Occipital lobe (tissue), 3 donors: ENCODE measurements at places on chromosomes 2 and 18. TPM values are rescaled to one million over a fixed set of nuclear protein-coding genes. Genes with fewer than 3 reads are reported as not detected.
A peak's percentile ranks its signal among the peaks of the same experiment; 100 is the strongest.

DNA sequence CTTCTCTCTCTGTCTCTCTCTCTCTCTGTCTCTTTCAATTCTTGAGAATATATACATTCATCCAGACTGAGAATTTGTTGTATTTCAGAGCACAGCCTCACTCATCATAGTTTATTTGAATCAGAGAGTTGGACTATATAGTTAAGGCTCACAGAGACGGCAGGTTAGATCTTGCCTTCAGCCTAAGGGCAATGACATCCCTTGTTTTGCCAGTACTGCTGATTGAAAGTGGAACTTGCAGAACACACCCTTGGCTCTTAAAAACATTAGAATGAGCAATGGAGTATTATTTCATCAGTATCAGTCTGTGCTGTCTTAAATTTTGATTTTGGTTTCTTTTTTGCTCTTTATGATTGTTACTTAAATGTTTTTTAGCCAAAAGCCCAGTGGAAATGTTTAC lies 62.0 kb upstream of the DSG1 start:
- DNase-seq, result no peak

GRCh38 chr2:67642046-67642382 lies 244.9 kb downstream of the ETAA1 start:
- no peak for DNase-seq

DNA sequence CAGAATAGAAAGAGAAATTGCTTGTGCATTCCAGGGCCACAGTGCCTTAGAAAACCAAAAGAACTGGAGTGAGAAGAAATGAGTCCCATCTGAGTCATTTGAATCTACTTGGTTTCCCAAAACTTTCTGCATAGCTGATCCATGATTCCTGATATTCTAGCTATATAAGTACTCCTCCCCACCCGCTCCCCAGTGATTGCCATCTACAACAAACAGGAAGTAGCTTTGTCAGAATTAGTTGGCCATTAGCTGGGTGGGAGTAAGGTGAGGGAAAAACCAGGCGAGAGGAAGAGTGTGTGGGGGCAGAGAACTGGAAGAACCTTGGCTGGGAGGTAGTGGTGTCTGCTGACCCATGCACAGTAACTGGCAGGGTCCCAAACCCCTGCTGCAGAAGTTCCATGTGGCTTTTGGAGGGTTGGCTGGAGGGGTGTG lies 122.1 kb downstream of the ACAA2 start:
- DNase-seq, result no peak

DNA sequence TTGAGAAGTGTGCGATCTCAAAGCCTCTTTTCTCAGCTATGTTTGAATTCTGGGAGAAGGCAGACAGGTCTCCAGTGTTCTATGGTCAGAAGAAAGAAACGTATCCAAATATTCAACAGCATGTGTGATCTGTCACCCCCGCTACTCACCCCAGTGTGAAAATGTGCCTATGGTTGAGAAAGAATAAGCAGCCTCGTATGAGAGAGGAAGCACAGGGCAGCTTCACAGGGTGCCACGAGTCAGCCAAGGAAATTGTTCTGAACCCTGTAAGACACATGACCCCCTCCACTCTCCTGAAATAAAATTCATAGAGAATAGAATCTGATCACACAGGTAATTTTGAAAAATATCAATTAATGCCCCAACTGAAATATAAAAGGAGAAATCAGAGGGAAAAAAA lies 8.0 kb upstream of the SF3B1 start:
- DNase-seq, result no peak

DNA sequence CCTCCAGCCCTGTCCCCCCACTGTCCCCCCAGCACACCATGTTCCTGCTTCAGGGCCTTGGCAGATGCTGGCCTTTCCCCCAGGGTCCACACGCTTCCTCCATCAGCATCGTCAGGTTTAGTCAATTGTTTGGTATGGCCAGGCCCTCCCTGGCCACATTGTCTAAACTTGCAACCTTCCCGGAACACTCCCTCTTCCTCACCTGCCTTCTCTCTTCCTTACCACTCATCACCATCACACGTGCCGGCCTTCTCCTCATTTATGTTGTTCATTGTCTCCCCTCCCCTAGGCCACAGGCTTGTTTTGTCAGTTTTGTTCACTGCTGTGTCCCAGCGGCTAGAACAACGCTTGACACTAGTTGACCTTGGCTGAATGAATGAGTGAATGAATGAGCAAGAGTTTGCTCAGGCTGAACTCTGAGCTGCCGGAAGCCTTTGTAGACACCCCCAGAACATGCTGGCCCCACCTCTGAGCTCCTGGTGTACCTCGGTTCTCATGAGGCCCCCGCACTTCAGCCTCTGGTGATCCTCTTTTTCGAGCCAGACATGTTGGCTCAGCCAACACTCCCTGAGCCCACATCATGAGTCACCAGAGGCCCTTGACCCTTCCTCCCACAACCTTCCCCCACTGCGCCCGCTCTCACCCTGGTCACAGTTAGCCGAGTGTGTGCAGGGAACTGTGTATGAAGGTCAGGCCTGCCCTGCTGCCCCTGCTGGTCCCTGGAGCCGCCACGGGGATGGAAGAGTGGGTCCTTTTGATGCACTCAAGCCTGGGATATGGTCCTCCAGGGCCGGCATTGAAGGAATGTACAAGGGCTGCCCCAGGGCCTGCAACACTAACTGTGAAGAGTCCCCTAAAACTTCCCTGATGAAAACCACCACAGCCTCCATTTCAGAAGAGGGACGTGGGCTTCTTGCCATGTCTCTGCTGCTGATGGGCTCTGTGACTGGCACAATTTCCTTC lies 57.5 kb downstream of the HS1BP3 start:
- no peak for DNase-seq

- no peak for DNase-seq
Observed at GRCh38 chr2:174035981-174036742, 71.0 kb upstream of the SP3 start.

GRCh38 chr2:29561181-29561580 lies 360.2 kb downstream of the ALK start:
- DNase-seq, result no peak

DNA sequence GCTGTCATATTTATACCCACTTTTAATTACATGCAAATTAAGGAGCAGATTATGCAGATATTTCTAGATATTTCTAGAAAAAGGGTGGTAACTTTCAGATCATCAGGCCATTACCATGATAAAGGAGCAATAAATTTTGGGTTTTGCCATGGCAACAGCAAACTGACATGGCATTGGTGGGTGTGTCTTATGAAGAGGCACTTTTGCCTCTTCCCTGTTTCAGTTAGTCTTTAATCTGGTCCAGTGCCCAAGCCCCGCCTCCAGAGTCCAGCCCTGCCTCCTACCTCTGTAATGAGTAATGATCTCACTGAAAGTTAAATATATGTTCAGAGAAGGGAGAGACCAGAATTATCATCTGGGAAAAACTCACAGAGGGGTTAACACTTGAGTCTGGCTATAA lies 124.8 kb downstream of the SCG2 start:
- DNase-seq, result no peak

GRCh38 chr2:162159446-162159845 lies 7.4 kb upstream of the GCG start:
- no peak for DNase-seq

- no peak for DNase-seq
Observed at GRCh38 chr2:176291809-176292283, 22.6 kb downstream of the MTX2 start.

DNA sequence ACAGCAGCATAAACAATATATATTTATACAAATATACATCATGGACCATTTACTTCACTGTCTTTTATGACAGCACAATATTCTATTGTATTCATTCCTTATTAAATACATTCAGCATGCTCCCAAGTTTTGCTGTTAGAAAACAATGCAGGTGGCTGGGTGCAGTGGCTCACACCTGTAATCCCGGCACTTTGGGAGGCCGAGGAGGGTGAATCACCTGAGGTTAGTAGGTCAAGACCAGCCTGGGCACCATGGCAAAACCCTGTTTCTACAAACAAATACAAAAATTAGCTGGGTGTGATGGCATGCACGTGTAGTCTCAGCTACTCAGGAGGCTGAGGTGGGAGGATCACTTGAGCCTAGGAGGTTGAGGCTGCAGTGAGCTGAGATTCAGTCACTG lies 39.0 kb downstream of the NPC1 start:
- DNase-seq, result no peak

GRCh38 chr2:157838442-157839161 lies 37.5 kb downstream of the ACVR1 start:
- peak; percentile 11 for DNase-seq

GRCh38 chr2:190819840-190820301 lies 60.8 kb upstream of the GLS start:
- DNase-seq, result no peak

GRCh38 chr18:11251891-11252270 lies 102.5 kb upstream of the PIEZO2 start:
- no peak for DNase-seq

GRCh38 chr18:70397259-70397925 lies 108.5 kb downstream of the SOCS6 start:
- DNase-seq, result no peak

DNA sequence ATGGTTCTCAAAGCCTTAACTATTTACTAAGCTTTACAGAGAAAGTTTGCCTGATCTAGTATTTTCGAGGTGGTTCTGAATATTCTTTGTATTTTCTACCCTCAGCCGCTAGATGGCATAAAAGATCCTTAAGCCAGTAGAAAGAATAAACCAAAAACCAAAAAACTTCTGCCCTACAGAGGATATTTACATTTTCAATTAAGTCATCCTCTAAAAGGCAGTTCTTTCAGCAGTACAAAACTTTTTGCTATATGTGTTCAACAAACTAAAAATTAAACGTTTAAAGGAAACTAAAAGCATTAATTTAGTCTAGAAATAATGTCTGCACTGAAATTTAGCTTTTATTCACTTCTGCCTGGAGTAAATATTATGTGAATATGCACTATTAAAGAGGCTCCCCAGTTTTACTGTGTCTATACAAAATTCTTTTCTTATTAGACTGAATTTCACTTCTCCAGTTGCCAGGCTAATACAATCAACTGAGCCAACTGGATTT lies 297.5 kb downstream of the PIEZO2 start:
- DNase-seq, result no peak

- no peak for DNase-seq
Observed at GRCh38 chr18:58045242-58046092, 1.4 kb downstream of the NEDD4L start.

DNA sequence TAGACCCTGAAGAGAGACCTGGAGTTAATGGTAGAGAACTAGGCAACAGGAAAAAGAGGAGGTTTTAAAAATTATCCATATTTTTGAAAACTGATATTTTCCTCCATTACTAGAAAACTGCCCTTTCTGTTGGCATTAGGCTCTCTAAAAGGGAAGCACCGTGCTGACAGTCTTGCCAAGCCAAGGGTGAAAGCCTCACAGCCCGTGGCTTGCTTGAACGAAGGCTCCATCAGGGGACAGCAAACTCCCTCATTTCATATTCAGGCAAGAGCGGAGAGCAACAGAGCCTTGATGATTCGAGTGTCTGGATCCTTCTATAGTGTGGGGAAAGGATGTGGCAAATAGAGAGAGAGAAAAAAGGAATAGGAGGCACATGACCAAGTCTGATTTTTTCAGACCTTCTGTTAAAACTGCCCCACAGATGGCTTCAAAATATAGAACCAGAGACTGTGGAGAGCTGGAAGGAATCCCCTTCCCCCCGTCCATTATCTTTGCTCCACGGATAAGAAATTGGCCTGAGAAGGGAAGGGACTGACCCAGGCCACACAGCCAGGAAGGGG lies 67.0 kb downstream of the CACNB4 start:
- no peak for DNase-seq

- DNase-seq, result no peak
Observed at GRCh38 chr18:74399091-74399887, 57.8 kb downstream of the DIPK1C start.

GRCh38 chr2:135248611-135249010 lies 196.5 kb downstream of the RAB3GAP1 start:
- DNase-seq, result no peak

DNA sequence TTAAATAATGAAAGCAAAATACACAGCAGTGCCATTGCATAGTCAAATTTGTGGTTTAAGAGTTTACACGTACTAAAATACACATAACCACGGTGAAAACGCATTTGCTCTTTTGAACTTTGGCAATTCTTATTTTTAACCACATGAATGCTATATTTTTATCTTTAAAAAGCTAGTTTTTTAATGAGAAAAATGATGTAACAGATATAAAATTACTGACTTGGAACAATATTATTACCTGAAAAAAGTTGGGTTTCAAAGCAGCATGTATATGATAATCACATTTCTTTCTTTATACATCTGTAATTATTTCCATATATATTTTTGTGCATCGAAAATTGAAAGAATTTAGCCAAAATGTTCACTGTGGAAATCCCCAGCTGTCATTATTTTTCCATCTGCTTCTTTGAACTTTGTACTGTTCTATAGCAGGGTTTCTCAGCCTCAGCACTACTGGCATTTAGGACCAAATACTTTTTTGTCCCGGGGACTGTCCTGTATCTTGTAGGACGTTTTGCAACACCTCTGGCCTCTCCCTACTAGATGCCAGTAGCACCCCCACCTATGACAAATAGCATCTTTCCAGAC lies 75.9 kb upstream of the CAB39 start:
- DNase-seq, result no peak

DNA sequence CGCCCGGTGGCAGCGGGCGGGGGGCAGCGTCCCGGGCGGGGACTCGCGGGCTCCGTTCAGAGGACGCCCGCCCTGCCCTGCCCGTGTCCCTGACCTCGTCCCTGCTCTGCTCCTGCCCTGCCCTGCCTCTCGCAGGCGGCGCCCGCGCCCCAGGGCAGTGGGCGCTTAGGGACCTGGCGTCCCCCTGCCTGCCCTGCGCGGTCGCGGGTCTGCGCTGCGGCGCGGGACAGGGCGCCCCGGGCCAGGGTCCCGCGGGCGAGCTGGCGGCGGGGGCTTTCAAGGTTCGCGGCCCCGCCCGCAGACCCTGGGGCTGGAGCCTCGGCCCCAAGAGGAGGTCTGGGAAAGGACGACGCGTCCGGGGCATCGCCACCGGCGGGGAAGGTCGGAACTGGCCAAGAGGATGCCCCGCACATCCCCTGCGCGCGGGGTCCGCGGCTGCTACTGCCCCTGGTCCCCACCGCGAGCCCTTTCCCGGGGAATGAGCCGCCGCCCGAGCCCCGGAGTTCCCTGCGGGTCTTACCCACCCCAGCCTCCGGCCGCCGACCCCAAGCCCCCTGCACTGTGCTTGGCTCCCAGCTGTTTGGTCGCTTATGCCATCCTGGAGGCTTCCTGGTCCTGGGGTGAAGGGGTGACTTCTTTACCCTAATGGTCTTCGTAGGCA lies 679 bp downstream of the RNF144A start:
- no peak for DNase-seq

- no peak for DNase-seq
Observed at GRCh38 chr2:138207074-138207930, 243.0 kb downstream of the HNMT start.

CNNM3 gene
- 8.3 TPM for total RNA-seq

TEX44 gene
- not detected for total RNA-seq

RPIA gene
- total RNA-seq, result 10.5 TPM

UGT1A9 gene
- not detected for total RNA-seq

BUB1 gene
- 7.8 TPM for total RNA-seq

CD226 gene
- 0.16 TPM for total RNA-seq

GNAL gene
- total RNA-seq, result 49.8 TPM

CCDC85A gene
- 38.8 TPM for total RNA-seq

PRSS56 gene
- not detected for total RNA-seq

ABCG8 gene
- total RNA-seq, result 0.31 TPM

ATL2 gene
- 144 TPM for total RNA-seq
